ENCODE measurements at places on chromosomes 1 and 21.

DNA sequence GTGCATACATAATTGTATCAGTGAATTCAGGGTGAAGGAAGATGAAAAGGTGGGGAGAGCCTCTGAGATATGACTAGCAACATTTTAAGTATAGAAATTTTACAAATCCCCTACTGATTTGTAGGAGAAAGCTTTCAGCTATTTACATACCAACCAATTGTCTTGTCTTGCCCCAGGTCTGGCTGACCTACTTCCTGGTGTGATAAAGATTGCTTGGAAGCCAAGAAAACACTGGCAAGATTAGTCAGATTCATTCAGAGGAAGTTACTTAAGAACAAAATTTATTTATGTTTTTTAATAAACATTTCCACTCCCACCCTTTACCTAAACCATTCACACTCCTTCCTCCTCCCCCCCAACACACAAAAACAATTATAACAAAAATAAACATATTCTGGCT lies 17.5 kb downstream of the PTGS2 start:
- DNase-seq = no peak

- DNase-seq = no peak
Measured at GRCh38 chr1:84255582-84255981, 45.9 kb upstream of the SAMD13 start.

- DNase-seq = no peak
Measured at GRCh38 chr1:222761083-222761482, 24.1 kb downstream of the FAM177B start.

DNA sequence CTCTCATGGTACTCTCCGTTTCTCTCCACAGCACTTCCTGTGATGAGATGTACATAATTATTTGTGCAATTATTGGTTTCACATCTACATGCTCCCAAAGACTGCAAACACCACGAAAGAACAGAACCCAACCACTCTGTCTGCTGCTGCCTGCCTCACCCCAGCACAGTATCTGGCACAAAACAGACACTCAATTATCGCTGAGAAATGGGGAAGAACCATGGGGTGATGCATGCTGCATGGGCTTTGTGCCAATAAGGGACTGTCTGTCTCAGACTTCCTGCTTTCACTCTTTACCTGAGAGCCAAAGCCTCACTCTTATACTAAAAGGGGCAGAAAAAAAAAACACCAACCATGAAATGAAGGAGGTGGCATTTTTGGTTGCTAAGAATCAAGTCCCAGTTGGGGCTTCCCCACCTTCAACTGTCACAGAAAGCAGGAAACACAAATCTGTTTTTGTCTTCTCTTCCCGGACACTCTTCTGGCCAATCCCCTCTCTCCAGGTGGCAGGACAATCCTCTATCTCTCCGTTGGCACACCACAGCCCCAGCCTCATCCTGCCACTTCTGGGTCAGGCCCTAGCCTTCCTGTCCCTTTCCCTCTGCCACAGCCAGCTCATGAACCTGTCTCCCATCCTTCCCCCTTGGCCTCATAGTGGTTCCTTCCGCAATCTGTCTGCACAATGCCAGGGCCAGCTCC lies 82.0 kb downstream of the TGFBR3 start:
- DNase-seq = peak; percentile 68

GRCh38 chr1:59340411-59341307 lies 43.8 kb downstream of the FGGY start:
- no peak for DNase-seq

DNA sequence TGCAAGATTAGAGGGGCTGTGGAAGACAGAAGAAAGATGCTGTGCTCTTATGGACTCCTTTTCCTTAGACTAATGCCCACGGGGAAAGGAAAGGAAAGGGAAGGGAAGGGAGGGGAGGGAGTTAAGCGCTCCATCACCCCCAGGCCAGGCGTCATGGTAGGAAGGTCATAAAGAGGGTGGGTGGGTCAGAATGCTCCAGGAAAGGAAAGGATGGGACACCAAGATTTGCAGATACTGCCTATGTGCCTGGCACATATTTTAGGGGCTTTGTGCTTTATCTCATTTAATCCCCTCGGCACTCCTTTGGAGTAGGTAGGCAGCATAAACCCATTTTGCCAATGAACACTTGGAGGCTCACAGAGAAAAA lies 41.4 kb downstream of the MAB21L3 start:
- no peak for DNase-seq

GRCh38 chr1:28246427-28246832 lies 10.5 kb downstream of the ATP5IF1 start:
- DNase-seq = no peak

GRCh38 chr1:45485949-45486348 lies 5.0 kb downstream of the TESK2 start:
- no peak for DNase-seq

GRCh38 chr1:169680377-169681019 lies 30.9 kb downstream of the SELL start:
- peak; percentile 80 for DNase-seq

GRCh38 chr1:209704584-209704983 lies at the start of gene HSD11B1:
TSS of gene HSD11B1 (plus strand) at chr1:209704846. CDS start at chr1:209704943, 97 bp downstream.
- no peak for DNase-seq

GRCh38 chr1:192939440-192939839 lies 119.7 kb downstream of the UCHL5 start:
- DNase-seq = no peak

- DNase-seq = no peak
Measured at GRCh38 chr1:11501491-11501897, 22.5 kb downstream of the DISP3 start.

GRCh38 chr1:62210960-62211359 lies 16.3 kb downstream of the L1TD1 start:
- no peak for DNase-seq

DNA sequence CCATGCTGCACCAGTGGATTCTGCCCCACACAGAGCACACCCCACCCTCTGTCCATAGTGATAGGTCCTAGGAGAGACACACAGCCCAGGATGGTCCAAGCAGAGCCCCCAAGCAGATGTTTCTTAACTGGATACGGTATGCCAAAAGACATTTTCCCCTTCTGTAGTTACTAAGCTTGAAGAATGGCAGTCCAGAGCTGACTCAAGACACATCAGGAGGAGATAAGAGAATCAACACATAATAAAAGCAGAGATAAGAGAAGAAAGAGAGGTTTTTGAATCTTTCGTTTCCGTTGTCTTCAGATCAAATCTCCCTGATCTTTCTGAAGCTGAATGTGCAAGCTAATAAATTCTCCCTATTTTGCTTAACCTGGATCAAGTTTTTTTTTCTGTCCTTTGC lies 21.8 kb upstream of the CASQ2 start:
- no peak for DNase-seq

DNA sequence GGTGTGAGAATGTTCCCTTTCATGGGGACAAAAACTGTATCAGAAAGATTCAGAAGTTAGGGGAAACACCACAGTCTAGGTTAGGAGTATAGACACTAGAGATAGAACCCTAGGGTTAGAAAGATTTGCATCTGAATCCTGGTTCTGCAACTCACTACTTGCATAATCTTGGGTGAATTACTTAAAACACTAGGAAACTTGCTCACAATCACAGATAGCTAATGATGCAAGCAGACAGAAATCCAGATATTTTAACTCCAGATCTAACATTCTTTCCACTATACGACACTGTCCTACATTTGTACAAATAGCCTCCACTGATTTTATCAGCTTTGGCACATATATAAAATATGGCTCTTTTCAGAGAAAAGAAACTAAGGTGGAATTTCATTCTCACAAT lies 30.8 kb upstream of the GLIS1 start:
- DNase-seq = no peak

DNA sequence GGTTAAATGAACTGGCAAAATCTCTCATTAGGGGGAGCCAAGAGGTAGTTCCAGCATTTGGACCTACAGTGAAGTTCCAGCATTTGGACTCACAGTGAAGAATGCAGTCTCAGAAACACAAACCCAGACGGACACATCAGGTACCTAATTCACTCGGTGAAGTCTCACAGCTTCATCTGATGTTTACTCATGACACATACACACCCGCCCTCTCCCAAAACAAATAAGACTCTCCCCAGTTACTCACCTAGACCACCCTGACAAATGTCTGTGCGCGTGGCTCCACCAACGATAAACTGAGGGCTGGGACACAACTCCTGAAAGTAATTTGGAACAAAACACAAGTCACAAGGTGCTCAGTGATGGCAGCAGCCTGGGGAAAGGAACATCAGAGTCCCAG lies 11.4 kb downstream of the CAPN8 start:
- no peak for DNase-seq

DNA sequence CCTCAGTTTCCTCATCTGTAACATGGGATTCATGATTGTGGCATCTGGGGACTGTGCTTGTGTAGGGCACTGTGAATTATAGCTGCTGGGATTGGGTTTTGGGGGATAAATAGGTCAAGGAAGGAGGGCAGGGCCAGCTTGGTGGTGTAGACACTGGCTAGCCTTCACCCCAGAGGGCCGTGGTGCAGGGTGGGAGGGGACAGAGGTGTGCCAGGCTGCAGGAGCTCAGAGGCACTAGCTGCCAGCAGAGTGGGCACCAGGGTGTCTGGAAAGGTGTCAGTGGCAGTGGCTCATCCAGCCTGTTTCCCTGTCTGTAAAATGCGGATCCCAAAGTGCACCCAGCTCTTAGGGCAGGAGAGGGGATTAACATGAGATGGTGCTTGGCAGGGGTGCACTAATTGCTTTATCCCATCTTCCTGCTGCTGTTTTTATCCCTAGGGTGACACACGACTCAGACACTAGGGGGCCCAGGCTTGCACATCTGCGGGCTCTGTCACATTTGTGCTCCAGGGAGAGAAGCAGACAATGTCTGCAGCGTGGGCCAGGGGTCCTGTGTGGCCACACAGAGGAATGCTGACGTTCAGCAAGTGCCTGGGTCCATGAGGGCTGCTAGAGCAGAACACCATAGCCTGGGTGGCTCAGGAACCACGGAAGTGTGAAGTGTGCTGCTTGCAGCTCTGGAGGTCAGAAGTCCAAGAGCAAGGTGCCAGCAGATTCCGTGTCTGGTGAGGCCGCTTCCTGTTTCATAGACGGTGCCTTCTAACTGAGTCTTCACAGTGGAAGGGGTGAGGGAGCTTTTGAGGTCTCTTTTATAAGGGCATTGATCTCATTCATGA lies 19.3 kb downstream of the OBSCN start:
- no peak for DNase-seq
